ENCODE measurements at places on chromosomes 4 and X. TPM values are rescaled to one million over a fixed set of nuclear protein-coding genes. Genes with fewer than 3 reads are reported as not detected.
A peak's percentile ranks its signal among the peaks of the same experiment; 100 is the strongest.

CT45A5 gene
- not detected for total RNA-seq

DOCK11 gene
- total RNA-seq, result 30.8 TPM

NEUROG2 gene
- total RNA-seq, result not detected

SPANXB1 gene
- not detected for total RNA-seq

SH3D19 gene
- total RNA-seq, result 31.4 TPM

GLUD2 gene
- 1.8 TPM for total RNA-seq

TLR7 gene
- total RNA-seq, result not detected

SRPK3 gene
- total RNA-seq, result 0.51 TPM

ARSD gene
- total RNA-seq, result 30.7 TPM

GRCh38 chrX:19739683-19740082 lies 147.7 kb downstream of the SH3KBP1 start:
- H3K4me1 ChIP-seq, result no peaks in the 10 kb centered on the region
- H3K27me3 ChIP-seq, result no peaks in the 10 kb centered on the region
- no peaks in the 10 kb centered on the region for H3K36me3 ChIP-seq
- H3K4me3 ChIP-seq, result no peak overlapping the region
- peak; percentile 60 for DNase-seq

GRCh38 chrX:69109706-69110105 lies 55.5 kb downstream of the PJA1 start:
- H3K4me1 ChIP-seq, result peaks cover 3% of the 10 kb centered on the region
- H3K4me3 ChIP-seq, result no peak overlapping the region
- no peaks in the 10 kb centered on the region for H3K36me3 ChIP-seq

DNA sequence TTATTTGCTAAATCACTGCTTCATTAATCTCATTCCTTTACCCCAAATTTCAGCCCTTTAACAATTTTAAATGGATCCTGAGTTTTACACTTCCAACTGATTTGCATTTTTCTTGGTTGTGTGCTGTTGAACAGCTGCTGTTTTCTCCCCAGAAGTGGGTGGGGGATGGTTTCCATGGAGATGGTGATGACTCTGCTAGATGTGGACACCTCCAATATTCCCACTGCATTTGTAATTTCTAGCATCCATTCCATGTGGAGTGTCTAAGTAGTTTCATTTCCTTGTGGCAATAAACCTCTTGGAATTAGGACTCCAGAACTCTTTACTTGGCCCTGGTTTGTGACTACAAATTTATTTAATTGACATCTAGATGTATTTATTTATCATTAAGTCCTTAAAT lies 330.4 kb downstream of the GBA3 start:
- H3K27ac ChIP-seq, result no peak overlapping the region
- H3K27me3 ChIP-seq, result no peaks in the 10 kb centered on the region
- H3K4me3 ChIP-seq, result no peak overlapping the region

- peak overlapping the region; percentile 10 for H3K27ac ChIP-seq
- H3K36me3 ChIP-seq, result no peaks in the 10 kb centered on the region
- DNase-seq, result peak; percentile 73
- peaks cover 5% of the 10 kb centered on the region for H3K4me1 ChIP-seq
- peak overlapping the region; percentile 56 for H3K4me3 ChIP-seq
- peaks cover 3% of the 10 kb centered on the region for H3K27me3 ChIP-seq
Observed at GRCh38 chr4:133147921-133148689, 989 bp upstream of the PCDH10 start.

- no peaks in the 10 kb centered on the region for H3K36me3 ChIP-seq
- H3K4me3 ChIP-seq, result no peak overlapping the region
- DNase-seq, result no peak
- no peaks in the 10 kb centered on the region for H3K4me1 ChIP-seq
- peak overlapping the region; percentile 51 for H3K27ac ChIP-seq
Observed at GRCh38 chrX:16659321-16659720, 9.4 kb downstream of the S100G start.

GRCh38 chrX:53714580-53715345 lies 28.2 kb upstream of the HUWE1 start:
- H3K4me3 ChIP-seq, result no peak overlapping the region
- H3K27me3 ChIP-seq, result no peaks in the 10 kb centered on the region
- no peaks in the 10 kb centered on the region for H3K36me3 ChIP-seq
- peak; percentile 37 for DNase-seq
- no peak overlapping the region for H3K27ac ChIP-seq

DNA sequence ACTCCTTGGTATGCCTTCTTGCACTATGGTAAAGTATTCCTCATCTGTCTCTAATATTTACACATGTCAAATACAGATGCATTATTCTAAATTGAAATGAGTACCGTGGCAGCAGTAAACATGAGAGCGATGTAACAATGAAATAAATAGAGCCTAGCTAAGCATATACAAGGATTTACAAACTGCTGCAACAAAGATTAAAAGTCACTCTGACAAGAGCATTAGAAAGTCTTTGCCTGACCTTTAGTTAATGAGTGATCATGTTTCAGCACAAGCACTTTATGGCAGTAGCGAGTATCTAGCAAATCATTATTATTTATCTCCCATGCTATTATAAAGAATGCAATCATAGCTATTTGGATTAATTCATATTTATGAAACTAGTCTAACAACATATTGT lies 547.0 kb upstream of the NDST4 start:
- no peaks in the 10 kb centered on the region for H3K4me1 ChIP-seq
- H3K4me3 ChIP-seq, result no peak overlapping the region
- no peaks in the 10 kb centered on the region for H3K36me3 ChIP-seq
- H3K27ac ChIP-seq, result no peak overlapping the region
- no peak for DNase-seq

- H3K4me1 ChIP-seq, result no peaks in the 10 kb centered on the region
- no peak overlapping the region for H3K27ac ChIP-seq
Observed at GRCh38 chr4:184763150-184763780, 29.4 kb upstream of the CENPU start.

GRCh38 chr4:25749150-25749794 lies 93.6 kb downstream of the SLC34A2 start:
- no peak overlapping the region for H3K27ac ChIP-seq
- H3K4me3 ChIP-seq, result no peak overlapping the region
- no peaks in the 10 kb centered on the region for H3K4me1 ChIP-seq
- no peaks in the 10 kb centered on the region for H3K27me3 ChIP-seq
- no peaks in the 10 kb centered on the region for H3K36me3 ChIP-seq

GRCh38 chr4:83250687-83251446 lies 33.7 kb downstream of the COQ2 start:
- no peak for DNase-seq
- no peaks in the 10 kb centered on the region for H3K27me3 ChIP-seq
- no peak overlapping the region for H3K4me3 ChIP-seq
- H3K4me1 ChIP-seq, result peaks cover 2% of the 10 kb centered on the region

DNA sequence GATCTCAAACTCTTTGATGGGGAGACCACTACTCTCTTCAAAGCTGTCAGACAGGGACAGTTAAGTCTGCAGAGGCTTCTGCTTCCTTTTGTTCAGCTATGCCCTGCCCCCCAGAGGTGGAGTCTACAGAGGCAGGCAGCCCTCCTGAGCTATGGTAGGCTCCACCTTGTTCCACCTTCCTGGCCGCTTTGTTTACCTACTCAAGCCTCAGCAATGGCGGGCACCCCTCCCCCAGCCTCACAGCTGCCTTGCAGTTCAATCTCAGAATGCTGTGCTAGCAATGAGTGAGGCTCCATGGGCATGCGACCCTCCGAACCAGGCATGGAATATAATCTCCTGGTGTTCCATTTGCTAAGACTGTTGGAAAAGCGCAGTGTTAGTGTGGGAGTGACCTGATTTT lies 42.1 kb upstream of the UGT2B10 start:
- H3K27ac ChIP-seq, result no peak overlapping the region
- H3K4me3 ChIP-seq, result no peak overlapping the region
- no peak for DNase-seq
- no peaks in the 10 kb centered on the region for H3K27me3 ChIP-seq
- H3K4me1 ChIP-seq, result no peaks in the 10 kb centered on the region
- H3K36me3 ChIP-seq, result no peaks in the 10 kb centered on the region

DNA sequence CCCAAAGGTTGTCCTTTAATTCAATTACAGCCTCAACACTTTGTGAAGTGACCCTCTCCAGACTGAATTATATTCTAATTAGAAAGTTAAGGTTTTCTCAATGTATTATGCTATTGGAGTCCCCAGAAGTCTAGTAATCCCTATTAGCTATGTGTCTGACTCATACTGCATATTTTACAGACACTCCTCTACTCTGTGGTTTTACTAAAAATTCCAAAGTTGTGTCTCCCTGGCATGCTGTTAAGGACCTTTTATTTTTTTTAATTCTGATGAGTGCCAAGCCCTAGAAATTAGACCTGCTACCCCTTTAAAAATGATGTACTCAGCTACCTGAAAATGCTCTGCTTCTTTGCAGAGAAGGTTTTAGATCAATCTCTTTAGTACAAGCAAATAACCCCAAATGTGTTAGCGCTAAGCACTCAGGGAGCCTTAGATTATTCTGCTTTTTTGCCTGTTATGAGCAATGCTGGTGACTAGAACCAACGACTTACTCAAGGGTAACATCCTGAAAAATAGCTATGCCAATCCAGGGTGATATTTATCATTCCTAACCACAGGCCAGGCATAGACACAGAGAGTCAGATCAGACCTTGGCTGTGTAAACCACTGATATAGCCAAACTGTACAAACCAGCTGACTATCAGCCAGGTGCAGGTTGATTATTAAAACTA lies 26.1 kb upstream of the CXCL13 start:
- DNase-seq, result peak; percentile 94
- peaks cover 6% of the 10 kb centered on the region for H3K4me1 ChIP-seq
- no peaks in the 10 kb centered on the region for H3K36me3 ChIP-seq
- H3K27me3 ChIP-seq, result peaks cover 4% of the 10 kb centered on the region

- H3K36me3 ChIP-seq, result no peaks in the 10 kb centered on the region
- no peaks in the 10 kb centered on the region for H3K27me3 ChIP-seq
- no peak overlapping the region for H3K27ac ChIP-seq
- no peak for DNase-seq
- no peaks in the 10 kb centered on the region for H3K4me1 ChIP-seq
- H3K4me3 ChIP-seq, result no peak overlapping the region
Observed at GRCh38 chrX:489820-490219, 103.1 kb upstream of the PPP2R3B start.

DNA sequence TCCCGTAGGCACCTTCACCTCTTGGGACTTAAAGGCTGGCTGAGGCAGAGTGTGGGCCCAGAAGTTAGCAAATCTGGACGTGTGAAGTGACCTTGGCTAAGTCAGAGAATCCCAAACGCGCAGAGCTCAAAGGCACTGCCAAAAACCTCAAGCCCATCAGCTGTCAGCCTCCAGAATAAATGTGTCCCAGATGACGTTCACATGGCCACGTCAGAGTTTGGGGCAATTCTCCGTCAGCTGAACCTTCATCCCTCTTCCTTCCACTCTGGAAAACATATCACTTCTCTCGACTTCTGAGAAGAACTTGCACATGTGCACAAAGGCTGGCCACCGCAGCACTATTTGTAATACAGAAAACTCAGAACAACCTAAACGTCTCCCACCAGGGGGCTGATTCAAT lies 35.7 kb upstream of the APLN start:
- H3K4me1 ChIP-seq, result no peaks in the 10 kb centered on the region
- H3K27me3 ChIP-seq, result no peaks in the 10 kb centered on the region
- H3K27ac ChIP-seq, result no peak overlapping the region
- peak; percentile 14 for DNase-seq
- no peaks in the 10 kb centered on the region for H3K36me3 ChIP-seq

- no peaks in the 10 kb centered on the region for H3K27me3 ChIP-seq
- peak; percentile 79 for DNase-seq
- H3K36me3 ChIP-seq, result no peaks in the 10 kb centered on the region
- H3K27ac ChIP-seq, result no peak overlapping the region
- H3K4me1 ChIP-seq, result no peaks in the 10 kb centered on the region
Observed at GRCh38 chrX:39848243-39848642, 249.5 kb downstream of the BCOR start.

DNA sequence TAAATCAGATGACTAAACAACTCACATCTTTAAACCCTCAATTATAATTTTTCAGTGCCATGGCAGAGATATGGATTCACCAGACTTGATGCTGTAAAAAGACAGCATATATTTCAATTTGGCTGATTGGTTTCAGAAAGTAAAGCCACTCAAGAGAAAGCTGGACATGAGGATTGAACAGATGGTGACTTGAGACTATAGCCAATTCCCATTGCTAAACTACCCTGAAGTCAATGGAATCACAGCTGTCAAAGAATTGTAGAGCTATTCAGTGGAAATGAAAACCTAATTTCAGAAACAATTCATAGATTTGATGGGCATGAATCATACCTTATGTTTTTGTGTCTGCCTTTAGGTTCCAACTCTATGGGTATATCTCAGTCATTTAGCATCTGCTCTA lies 510.6 kb upstream of the BOD1L1 start:
- DNase-seq, result no peak
- H3K4me3 ChIP-seq, result no peak overlapping the region
- no peaks in the 10 kb centered on the region for H3K4me1 ChIP-seq
- no peaks in the 10 kb centered on the region for H3K36me3 ChIP-seq

- no peak for DNase-seq
- H3K27ac ChIP-seq, result peak overlapping the region; percentile 94
- H3K4me3 ChIP-seq, result peak overlapping the region; percentile 80
- H3K36me3 ChIP-seq, result no peaks in the 10 kb centered on the region
Observed at GRCh38 chr4:152780267-152780778, 569 bp downstream of the ARFIP1 start.

DNA sequence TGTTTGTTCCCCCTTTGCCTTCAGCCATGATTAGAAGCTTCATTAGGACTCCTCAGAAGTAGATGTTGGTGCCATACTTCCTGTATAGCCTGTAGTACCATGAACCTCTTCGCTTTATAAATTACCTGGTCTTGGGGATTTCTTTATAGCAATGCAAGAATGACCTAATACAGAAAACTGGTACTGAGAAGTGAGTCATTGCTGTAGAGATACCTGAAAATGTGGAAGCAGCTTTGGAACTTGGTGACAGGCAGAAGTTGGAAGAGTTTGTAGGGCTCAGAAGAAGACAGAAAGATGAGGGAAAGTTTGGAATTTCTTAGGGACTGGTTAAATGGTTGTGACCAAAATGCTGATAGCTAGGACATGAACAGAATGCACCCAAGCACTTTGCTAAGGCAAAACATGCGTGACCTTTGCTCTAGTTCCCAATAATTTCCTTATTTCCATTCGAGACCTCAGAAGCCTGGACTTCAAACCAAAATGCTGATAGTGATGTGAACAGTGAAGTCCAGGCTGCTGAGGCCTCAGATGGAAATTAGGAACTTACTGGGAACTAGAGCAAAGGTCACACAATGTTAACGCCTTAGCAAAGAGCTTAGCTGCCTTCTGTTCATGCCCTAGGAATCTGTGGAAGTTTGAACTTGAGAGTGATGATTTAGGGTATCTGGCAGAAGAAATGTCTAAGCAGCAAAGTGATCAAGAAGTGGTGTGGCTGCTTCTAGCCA lies 3.0 kb upstream of the USP46 start:
- no peak for DNase-seq
- H3K4me1 ChIP-seq, result peaks cover 2% of the 10 kb centered on the region
- no peak overlapping the region for H3K4me3 ChIP-seq
- H3K36me3 ChIP-seq, result no peaks in the 10 kb centered on the region

DNA sequence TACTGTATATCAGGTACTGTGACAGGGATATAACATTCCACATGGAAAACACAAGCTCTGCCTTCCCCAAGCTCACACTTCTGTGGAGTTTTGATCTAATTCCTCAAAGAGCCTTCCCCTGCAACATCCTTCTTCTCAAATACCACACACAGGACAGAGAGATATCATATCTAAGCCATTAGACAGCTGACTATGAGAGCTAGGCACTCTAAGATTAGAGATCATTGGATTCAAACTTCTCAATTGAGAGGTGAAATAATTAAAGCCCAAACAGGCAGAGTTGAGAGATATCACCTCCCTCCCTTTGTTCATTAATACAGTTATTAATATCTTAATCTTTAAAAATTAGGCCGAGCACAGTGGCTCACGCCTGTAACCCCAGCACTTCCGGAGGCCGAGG lies 25.0 kb downstream of the TEC start:
- DNase-seq, result no peak
- no peak overlapping the region for H3K27ac ChIP-seq
- peaks cover 2% of the 10 kb centered on the region for H3K4me1 ChIP-seq
- no peaks in the 10 kb centered on the region for H3K27me3 ChIP-seq
- no peaks in the 10 kb centered on the region for H3K36me3 ChIP-seq
